ENCODE measurements at places on chromosomes 5 and 9. TPM values are rescaled to one million over a fixed set of nuclear protein-coding genes. Genes with fewer than 3 reads are reported as not detected.

The PCDHGA10 gene
- 4.6 TPM for total RNA-seq

The SLC36A3 gene
- not detected for total RNA-seq

The DMRT2 gene
- not detected for total RNA-seq

The DMRT3 gene
- not detected for total RNA-seq

The HTR1A gene
- not detected for total RNA-seq

The OSTF1 gene
- total RNA-seq: 26.9 TPM

The SPINK4 gene
- total RNA-seq: not detected

The GM2A gene
- total RNA-seq: 12.2 TPM

The GPRIN1 gene
- total RNA-seq: 0.99 TPM

The SLCO6A1 gene
- not detected for total RNA-seq

The CNTFR gene
- total RNA-seq: 4.7 TPM

The NPDC1 gene
- 9.3 TPM for total RNA-seq

The GABRB2 gene
- total RNA-seq: not detected

The FCN2 gene
- 116 TPM for total RNA-seq

The LECT2 gene
- total RNA-seq: 62.9 TPM

The SYK gene
- 3.1 TPM for total RNA-seq

The ANKRD31 gene
- 0.02 TPM for total RNA-seq

The TMC1 gene
- total RNA-seq: 0.06 TPM

The PCDHA9 gene
- total RNA-seq: not detected

The ALDH7A1 gene
- 94.5 TPM for total RNA-seq

The SLC46A2 gene
- 0.50 TPM for total RNA-seq

The ARHGEF39 gene
- 0.69 TPM for total RNA-seq

The MZB1 gene
- 1.2 TPM for total RNA-seq

The RORB gene
- not detected for total RNA-seq

The ACTBL2 gene
- total RNA-seq: not detected

The KLHL3 gene
- total RNA-seq: 2.9 TPM

The COL23A1 gene
- 0.55 TPM for total RNA-seq

The SIMC1 gene
- total RNA-seq: 10.9 TPM

The CCL21 gene
- total RNA-seq: 3.5 TPM

The ZNF300 gene
- 0.55 TPM for total RNA-seq

The PDE6A gene
- not detected for total RNA-seq

The TLX3 gene
- not detected for total RNA-seq

The PCDHB5 gene
- 0.18 TPM for total RNA-seq

The PCDHGB4 gene
- total RNA-seq: 2.4 TPM
